ENCODE measurements at places on chromosomes 13 and 19.

DNA sequence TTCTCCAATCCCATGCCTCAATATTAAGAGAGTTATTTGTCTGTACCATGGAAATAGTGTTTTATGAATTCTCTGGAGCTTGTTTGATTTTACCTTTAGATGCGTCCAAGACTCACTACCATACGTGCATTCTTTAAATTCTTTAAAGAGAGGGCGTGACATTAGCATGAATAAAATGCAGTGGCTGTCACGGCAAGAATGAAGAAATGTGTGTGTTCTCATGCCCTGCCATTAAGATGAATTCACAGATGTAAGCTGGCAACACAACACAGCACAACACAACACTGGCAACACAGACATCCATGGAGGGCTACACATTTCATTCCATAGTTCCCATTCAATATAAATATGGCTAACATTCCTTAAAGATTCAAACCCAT lies 213.4 kb downstream of the ENOX1 start:
- DNase-seq, result peak; percentile 6

DNA sequence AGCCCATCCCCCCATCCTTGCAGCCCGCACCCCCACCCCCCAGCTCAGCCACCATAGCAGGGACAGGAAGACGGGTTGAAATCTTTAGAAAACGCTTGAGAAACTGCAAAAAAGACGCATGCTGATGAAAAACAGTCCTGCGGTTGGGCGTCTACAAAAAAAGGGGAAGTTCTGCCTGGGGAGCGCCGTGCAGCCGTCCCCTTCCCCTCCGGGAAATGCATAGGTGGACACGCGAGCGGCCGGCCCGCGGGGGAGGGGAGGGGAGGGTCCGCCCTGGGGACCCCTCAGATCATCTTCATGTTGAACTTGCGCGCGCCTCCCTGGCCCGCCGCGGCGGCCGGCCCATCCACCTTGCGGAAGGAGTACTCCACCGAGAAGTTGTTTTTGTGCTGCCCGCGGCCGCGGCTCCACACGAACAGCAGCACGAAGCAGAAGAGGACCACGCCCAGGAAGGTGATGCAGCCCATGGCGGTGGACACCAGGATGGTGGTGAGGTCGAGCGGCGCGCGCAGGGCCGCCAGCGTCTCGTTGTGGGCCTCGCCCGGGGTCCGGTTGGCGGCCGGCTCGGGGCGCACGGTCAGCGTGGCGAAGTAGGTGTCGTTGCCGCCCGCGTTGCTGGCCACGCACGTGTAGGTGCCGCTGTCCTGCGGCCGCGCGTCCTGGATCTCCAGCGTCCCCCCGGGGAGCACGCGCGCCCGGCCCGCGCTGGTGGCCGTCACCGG lies 7.9 kb upstream of the PEAK3 start:
- DNase-seq, result no peak

DNA sequence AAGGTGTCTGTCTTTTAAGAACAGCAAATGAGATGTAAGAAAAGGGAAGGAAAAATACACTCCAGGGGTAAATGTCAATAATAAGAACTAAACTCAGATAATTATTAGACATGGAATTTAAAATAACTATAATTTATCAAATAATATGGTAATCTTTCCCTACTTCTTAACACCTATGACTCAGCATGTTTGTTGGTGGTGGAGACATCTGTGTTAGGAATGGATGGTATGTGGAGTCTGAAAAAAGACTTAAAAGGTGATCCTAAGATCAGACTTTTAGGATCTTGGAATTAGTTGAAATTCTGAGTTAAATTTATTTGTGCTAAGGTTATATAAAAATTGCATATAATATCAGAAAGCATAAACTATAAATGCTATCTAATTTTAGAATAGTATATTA lies 915.1 kb downstream of the SLITRK5 start:
- no peak for DNase-seq

GRCh38 chr13:79171141-79172061 lies 234.7 kb downstream of the RBM26 start:
- no peak for DNase-seq

DNA sequence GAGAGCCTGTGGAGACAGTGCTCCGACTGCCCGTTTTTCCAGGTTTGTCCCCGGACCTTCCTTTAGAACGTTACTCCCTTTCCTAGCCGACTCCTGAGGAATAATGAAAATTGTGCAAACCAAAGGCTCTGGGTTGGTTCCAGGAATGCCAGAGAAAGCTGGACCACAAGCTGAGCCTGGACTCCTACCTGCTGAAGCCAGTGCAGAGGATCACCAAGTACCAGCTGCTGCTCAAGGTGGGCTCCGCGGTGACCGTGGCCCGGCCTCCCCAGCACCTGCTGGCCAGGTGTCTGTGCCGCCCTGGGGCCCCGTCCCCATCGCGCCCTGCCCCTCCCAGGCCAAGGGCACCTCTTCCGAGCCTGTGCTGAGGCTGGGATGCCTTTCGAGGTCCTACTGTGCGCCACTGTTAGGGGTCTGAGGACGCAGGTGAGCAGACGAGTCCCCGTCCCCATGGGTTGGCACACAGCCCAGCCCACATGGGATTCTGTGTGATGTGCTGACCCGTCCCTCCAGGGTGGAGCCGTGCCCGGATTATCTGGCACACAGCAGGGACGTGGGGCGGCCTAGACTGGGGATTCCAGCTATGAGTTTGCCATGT lies 20.5 kb upstream of the F7 start:
- no peak for DNase-seq

Data from Calu3 (cell line).